ENCODE measurements at places on chromosomes 5 and 9.

DNA sequence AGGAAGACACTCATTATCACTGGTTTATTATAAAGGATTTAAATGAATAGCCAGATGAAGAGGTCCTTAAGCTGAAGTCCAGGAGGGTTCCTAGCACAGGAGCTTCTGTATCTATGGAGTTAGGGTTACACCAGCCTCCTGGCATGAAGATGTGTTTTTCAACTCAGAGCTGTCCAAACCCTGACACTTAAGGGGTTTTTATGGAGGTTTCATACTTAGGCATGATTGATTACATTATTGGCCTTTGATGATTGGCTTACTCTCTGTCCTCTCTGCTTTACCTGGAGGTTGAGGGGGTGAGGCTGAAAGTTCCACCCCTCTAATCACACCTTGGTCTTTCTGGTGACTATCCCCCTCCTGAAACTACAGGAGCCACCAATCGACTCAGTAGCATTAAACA, 84.9 kb upstream of the ZNF169 start:
- H3K36me3 ChIP-seq, result peaks cover 7% of the 10 kb centered on the region
- no peak overlapping the region for H3K4me3 ChIP-seq
- H3K4me1 ChIP-seq, result peaks cover 33% of the 10 kb centered on the region
- no peak for DNase-seq

DNA sequence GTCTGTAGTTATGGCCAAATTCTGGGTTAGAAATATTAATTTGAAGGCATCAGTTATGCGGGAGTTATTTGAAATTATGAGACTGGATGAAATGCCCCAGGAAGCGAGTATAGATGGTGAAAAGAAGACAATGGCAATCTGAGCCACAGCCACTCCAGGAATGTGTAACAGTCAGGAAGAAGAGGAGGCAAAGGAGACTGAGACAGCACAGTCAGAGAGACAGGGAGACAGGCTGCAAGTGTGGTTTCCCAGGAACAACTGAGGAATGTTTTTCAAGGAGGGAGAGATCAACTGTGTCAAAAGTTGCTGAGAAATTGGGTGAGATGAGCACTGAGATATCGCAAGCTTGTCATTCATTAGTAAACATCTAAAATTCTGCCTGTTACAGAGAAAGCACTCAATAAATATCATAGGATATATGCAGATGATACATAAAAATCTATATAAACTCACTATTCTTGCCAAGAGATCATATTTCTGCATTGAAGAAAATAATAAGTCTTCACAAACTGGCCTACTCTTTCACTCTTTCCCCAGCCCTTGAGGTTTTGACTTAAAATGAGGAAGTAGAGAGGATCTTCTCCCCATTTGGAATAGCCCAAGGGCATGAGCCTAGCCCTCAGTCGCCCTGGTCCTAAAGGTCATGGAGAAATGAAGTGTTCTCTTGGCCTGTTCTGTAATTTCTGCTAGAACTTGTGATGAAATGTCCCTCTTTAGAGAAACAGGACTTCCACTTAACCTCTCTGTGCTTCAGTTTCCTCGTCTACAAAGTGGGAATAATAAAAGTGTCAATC, 48.5 kb upstream of the RLN1 start:
- DNase-seq, result no peak
- no peak overlapping the region for H3K4me3 ChIP-seq
- H3K27me3 ChIP-seq, result no peaks in the 10 kb centered on the region
- H3K36me3 ChIP-seq, result no peaks in the 10 kb centered on the region
- H3K27ac ChIP-seq, result no peak overlapping the region

DNA sequence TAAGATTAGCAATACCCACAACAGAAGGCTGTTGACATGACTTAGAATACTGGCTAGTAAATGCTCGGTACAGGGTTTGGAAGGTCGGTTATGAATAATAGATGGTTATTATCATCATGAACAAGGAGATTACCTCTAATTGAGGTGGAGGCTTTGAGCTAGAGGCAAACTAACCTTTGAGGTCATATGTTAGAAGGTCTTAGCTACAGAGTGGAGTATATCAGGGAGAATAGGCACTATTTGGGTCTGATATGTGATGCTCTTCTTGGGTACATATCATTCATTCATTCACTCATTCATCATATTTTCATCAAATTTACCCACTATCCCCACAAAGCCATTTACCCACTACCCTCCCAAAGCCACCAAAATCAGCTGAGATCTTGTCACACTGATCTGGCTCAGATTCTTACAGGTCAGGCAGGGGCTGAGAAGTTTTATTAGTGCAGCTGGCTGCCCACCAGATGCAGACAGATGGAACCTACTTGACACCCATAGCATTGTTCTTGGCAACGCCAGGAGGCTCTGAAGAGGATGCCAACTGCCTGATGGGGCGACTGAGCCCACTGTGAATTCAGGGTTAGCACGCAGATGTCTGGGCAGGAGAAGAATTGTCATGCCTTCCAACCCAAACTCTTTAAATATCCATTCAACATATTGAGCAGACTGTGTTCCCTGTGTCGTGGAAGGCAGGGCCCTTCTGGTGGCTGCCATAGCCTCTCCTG, 90.2 kb upstream of the SH3PXD2B start:
- H3K27ac ChIP-seq, result no peak overlapping the region
- DNase-seq, result no peak
- no peaks in the 10 kb centered on the region for H3K36me3 ChIP-seq
- H3K27me3 ChIP-seq, result peaks cover 50% of the 10 kb centered on the region

DNA sequence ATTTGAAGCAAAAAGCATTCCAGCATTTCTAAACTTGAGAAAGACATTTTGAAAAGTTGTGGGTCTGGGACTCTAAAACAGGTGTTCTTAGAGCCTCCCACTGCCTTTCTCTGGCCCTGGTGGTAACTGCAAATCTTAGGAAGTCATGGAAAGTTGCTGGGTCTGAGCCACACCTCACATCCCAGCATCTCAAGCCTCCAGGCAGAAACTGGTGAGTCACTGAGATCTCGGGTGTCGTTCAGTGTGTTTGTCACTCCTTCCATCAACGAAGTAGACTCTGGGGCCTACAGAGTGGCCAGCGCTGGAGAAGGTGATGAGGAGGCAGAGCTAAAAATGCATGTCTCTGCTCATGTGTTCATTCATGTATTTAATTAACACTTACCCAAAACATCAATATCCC, 59.6 kb upstream of the C5orf58 start:
- H3K27me3 ChIP-seq, result peaks cover 34% of the 10 kb centered on the region
- no peak overlapping the region for H3K4me3 ChIP-seq
- no peaks in the 10 kb centered on the region for H3K36me3 ChIP-seq
- H3K4me1 ChIP-seq, result peaks cover 2% of the 10 kb centered on the region

GRCh38 chr9:28410411-28410810, 837.1 kb upstream of the C9orf72 start:
- H3K27ac ChIP-seq, result no peak overlapping the region
- H3K4me3 ChIP-seq, result no peak overlapping the region
- no peak for DNase-seq
- no peaks in the 10 kb centered on the region for H3K36me3 ChIP-seq
- H3K4me1 ChIP-seq, result peaks cover 10% of the 10 kb centered on the region
- H3K27me3 ChIP-seq, result no peaks in the 10 kb centered on the region

DNA sequence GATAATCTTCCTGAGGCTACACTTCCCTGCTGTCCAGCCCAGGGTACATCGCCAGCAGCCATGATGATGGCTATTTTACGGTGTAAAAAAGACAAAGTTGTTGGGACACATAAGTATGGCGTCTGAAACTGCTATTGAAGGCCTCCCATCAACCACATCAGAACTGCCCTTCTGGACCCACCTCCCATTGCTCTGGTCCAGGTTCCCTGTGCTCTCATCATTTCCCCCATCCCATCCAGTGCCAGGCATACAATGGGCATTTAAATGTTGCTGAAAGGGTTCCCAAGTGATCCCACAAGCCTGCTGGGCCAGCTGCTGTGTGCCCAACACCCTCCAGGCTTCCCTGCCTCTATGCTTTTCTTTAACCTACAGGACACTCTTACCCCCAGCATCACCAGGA, 10.6 kb downstream of the IL9 start:
- no peaks in the 10 kb centered on the region for H3K36me3 ChIP-seq
- H3K27ac ChIP-seq, result no peak overlapping the region
- H3K4me3 ChIP-seq, result no peak overlapping the region
- peaks cover 72% of the 10 kb centered on the region for H3K27me3 ChIP-seq
- no peak for DNase-seq

DNA sequence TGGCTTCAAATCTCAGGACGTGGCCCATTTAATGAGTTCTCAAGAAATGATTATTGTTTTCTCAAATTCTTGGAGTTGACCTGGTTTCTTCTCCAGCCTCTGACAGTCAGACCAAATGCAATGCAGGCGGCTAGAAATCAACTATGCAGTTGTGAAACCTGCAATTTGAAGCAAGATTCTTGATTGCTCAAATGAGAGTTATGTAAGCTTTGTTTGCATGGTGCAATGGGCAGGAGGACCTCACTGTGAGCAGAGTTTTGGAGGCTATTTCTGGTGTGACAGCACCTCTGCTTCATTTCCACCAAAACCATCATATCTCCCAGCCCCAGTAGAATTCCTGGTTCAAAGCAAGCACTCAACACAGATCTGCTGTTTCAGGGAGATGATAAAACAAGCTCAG, 500.0 kb upstream of the KLF4 start:
- no peaks in the 10 kb centered on the region for H3K36me3 ChIP-seq
- peaks cover 76% of the 10 kb centered on the region for H3K27me3 ChIP-seq
- no peaks in the 10 kb centered on the region for H3K4me1 ChIP-seq
- H3K27ac ChIP-seq, result no peak overlapping the region
- no peak for DNase-seq

- no peak overlapping the region for H3K27ac ChIP-seq
- H3K4me3 ChIP-seq, result no peak overlapping the region
- no peaks in the 10 kb centered on the region for H3K27me3 ChIP-seq
- H3K4me1 ChIP-seq, result peaks cover 17% of the 10 kb centered on the region
- H3K36me3 ChIP-seq, result no peaks in the 10 kb centered on the region
- DNase-seq, result no peak
Observed at GRCh38 chr9:137236936-137237421, 4.1 kb upstream of the TUBB4B start.

GRCh38 chr9:130452835-130453234, 8.1 kb downstream of the ASS1 start:
- no peak overlapping the region for H3K4me3 ChIP-seq
- H3K27ac ChIP-seq, result no peak overlapping the region
- peaks cover 7% of the 10 kb centered on the region for H3K27me3 ChIP-seq
- H3K4me1 ChIP-seq, result no peaks in the 10 kb centered on the region
- H3K36me3 ChIP-seq, result no peaks in the 10 kb centered on the region
- DNase-seq, result no peak

Measured in progenitor cell of endocrine pancreas (in vitro differentiated cells).